ENCODE measurements at places on chromosomes 6 and 20. TPM values are rescaled to one million over a fixed set of nuclear protein-coding genes. Genes with fewer than 3 reads are reported as not detected.
A peak's percentile ranks its signal among the peaks of the same experiment; 100 is the strongest.

The WFDC2 gene
- total RNA-seq: not detected

The KCNQ2 gene
- total RNA-seq: 0.17 TPM

The CCN6 gene
- total RNA-seq: not detected

The AKIRIN2 gene
- total RNA-seq: 14.6 TPM

The GSTA3 gene
- total RNA-seq: not detected

The SLC17A3 gene
- total RNA-seq: not detected

The COL9A1 gene
- total RNA-seq: 0.34 TPM

The DLK2 gene
- 1.4 TPM for total RNA-seq

The ZC3H12D gene
- 0.30 TPM for total RNA-seq

The RBCK1 gene
- total RNA-seq: 42.9 TPM

GRCh38 chr20:53038299-53038698, 66.1 kb downstream of the TSHZ2 start:
- no peak for DNase-seq

DNA sequence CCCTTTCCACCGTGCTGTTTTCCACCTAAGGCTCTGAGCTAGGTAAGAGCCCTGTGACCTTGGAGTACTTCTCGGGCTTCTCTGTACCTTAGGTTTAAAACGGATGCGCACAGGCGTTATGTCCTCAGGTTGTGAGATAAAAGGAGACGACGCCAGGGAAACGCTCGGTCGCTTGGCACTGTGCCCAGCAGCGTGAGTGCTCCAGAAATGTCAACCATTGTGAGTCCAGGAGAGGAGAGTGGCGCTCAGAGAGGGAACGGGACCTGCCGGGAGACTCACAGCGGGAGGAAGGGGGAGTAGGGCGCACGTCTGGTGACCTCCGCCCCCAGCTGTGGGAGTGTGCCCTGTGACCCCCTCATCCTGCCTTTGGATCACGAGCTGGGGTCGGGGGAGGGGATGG, 33.8 kb upstream of the SCRT2 start:
- peak; percentile 25 for DNase-seq

- DNase-seq: no peak
These were observed 6.6 kb upstream of the C20orf202 start for GRCh38 chr20:1196634-1197033.

DNA sequence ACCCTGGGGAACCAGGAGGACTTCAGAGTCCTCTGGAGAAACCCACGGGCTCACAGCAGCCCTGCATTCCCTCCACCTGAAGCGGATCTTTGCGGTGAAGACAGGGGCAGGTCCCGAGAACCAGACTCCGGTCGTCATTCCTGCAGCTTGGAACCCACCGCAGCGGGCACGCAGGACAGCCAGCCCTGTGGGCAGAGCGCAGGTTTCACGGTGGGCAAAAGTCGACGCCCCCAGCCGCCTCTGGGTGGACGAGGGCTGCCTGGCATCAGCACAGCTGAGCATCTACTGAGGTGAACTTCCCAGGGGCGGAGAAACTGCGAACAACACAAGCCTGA, 118.3 kb downstream of the PSMB1 start:
- no peak for DNase-seq

DNA sequence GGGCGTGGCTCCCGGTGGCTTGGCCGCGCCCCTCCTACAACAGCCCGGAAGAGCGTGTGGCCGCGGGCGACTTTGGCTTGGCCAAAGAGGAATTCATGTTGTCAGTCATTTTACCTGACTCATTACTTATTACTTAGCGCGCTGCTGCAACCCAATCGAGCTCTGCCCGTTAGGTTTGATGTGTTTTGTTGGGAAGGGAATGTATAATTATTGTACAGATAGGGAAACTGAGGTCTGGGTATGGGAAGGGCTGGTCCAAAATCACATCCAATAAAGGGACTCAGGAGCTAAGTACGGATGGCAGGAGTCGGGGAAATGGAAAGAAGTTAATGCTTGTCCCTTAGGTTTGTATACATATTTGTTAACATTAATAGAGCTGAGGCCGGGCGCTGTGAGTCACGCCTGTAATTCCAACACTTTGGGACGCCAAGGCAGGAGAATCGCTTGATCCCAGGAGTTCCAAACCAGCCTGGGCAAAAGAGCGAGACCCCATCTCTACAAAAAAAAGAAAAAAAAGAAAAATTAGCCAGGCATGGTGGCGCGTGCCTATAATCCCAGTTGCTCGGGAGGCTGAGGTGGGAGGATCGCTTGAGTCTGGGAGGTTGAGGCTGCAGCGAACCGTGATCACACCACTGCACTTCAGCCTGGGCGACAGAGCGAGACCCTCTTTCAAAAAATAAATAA, 639 bp upstream of the ZNF335 start:
- peak; percentile 96 for DNase-seq

DNA sequence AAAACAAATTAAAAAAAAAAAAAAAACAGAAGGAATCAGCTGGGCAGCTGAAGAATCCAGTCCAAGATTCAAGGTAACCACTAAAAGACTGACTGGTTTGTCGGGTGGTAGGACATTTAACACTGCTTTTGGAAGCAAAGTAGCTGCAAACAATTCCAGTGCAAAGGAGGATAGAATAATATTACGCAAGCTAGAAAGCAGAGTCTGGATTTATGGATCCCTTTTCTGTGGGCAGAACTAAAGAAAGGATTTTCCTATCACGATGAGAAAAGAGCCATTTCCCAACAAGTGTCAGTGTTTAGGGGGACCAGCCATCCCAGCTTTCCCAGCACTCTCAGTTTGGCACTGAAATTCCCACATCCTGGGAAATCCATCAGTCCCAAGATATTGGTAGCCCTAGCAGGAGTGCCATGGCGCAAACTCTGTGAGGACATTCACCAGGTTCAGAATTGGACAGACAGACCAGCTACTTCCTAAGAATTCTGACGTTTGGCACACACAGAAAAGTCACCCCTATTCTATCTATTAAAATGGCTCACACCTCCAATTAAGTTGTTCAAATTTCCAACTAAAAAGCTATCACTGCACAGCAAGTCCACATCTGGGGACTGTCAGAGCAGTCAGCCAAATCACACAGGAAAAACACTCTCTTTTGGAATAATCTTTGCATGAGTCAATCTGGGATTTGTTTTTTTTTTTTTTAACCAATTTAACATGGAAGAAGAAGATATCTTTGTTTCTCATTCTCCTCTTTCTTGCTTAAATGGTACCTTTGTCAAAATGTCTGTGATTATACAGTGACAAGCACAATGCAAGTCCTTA, 356.8 kb upstream of the ARID1B start:
- DNase-seq: no peak

DNA sequence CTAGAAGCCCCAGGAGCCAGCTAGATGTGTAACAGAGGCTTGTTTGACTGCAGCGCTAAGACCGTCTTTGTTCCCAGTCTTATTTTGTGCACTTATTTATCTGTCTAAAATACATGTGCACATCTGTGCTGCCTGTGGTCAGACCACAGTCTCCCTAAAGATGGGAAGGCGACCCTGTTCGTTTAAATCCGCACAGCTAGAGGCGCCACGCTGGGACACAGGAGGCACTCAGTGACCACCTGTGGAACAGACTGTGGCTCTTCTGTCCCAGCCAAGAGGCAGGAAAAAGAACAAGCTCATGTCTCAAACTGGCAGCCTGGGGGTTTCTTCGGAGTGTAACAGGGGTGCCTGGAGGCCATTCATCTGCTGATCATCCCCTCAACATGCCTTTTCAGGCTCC, 66.8 kb downstream of the CPNE5 start:
- DNase-seq: no peak

DNA sequence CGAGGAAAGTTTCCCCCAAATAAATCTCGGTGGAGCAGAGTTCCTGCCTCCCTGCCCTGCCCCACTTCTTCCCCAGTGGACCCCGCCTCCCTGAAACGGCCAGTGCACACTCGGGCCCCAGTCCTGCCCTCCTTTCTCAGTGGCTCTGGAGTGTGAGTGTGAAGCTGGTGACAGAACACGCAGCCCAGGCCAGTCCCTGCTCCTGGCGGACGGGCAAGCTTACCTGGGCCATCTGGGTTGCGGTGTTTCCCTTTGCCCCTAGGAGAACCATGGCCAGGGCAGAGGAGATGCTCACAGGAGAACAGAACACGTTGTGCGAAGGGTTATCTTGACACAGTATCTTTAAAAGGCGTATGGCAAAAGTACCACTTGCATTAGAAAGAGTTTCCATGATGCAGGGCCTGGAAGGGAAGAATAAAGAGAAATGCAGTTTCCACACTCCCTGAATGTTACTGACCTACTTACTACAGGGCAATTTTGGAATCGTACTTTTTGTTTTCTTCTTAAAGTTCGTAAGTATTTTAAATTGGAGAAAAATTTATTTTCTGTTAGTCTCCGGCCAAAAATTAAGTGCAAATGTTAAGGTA, 2.8 kb downstream of the SERPINB9 start:
- no peak for DNase-seq

DNA sequence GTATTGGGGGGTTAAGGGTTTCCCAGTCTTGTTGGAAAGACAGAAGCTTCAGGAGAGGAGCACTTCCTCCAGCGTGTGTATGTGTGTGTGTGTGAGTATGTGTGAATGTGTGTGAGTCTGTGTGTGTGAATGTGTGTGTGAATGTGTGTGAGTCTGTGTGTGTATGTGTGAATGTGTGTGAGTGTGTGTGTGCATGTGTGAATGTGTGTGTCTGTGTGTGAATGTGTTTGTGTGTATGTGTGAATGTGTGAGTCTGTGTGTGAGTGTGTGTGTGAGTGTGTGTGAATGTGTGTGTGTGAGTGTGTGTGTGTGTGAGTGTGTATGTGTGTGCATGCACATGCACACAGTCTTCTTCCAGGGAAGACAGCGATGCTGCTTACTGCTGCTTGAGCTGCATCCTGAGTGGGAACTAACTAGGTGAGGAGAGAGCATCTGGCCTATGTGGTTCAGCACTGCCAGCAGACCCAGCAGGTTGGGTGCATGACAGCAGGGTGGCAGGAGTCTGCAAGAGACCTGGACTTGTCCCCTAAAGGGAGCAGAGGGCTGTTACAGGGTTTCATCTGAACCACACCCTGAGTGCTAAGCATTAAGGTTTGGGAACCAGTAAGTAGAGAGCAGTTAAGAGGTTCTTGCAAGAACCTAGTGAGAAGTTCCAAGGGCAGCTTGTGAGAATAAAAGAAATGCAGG, 22.7 kb upstream of the CCND3 start:
- no peak for DNase-seq

Measured in Daoy (cell line).